NCI-H345 (cell line): ENCODE measurements at places on chromosomes 1 and 21.

GRCh38 chr1:211638689-211639101, 36.7 kb downstream of the NEK2 start:
- no peak for DNase-seq

DNA sequence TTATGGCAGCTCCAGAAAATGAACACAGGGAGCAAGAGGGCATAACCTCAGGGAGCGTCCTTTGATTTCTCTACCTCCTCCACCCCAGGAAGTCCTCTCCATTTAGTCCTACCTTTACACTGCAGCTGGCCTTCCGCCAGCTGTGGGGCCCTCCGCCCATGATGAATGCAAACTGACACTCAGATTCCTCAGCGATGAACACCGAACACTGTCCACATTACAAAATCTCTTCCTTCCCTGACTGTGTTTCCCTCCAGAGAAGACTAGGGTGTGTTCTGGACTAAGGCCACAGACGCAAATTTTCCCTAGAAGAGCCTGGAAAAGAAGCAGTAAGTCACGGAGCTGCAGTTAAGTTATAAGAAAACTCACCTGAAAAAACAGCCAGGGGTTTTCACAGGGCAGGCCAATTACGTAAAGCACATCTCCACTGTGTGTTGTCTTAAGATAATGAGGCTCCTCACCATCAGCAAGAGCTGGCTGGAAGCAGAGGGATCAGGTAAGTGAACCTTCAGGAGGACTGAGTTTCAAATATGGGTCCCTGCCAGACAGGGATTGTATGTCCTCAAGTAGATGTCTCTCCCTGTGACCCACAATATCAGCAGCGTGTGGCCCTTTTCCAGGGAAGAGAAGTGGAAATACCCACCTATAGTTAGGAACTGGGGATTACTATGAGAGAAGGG, 46.3 kb upstream of the ATP1B1 start:
- no peak for DNase-seq

DNA sequence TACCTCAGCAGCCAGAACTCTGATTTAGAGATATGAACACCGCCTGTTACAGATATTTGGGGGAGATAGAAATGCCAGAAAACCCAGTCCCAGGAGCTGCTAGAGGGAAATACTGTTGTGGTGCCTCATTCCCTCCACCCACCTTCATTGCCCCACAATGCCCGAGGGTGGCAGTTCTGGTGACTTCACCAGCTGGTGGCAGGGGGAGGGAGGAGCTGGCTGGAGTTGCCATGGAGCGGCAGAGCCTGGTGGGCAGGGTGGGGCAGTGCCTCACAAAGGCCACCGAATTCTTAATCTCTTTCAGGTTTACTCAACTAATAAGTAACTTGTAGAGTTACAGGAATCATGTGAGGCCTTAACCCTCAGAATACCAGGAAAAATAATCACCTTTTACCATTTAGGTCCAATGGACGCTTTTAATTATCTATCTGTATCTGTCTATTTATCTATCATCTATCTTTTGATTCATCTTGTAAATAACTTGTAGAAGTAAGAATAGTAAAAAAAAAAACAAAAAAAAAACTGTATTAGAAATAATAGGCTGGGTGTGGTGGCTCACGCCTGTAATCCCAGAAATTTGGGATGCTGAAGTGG, 11.7 kb upstream of the S100A11 start:
- no peak for DNase-seq

DNA sequence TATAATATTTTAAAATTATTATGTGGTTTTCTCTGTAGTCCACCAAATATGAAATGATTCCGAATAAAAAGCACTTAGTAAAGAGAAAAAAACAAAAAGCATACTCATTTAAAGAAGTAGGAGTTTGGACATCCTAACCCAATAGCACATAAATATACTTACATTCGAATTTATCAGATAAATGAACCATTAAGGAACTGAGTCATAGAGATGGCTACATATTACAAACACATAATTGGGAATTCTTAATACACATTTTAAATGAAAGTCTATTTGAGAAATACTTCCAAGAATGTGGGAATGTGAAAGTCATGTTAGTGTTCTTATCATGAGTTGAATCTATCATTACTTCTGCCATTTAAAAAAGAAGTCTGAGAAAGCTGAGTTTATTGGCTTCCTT, 75.0 kb downstream of the USP24 start:
- no peak for DNase-seq

DNA sequence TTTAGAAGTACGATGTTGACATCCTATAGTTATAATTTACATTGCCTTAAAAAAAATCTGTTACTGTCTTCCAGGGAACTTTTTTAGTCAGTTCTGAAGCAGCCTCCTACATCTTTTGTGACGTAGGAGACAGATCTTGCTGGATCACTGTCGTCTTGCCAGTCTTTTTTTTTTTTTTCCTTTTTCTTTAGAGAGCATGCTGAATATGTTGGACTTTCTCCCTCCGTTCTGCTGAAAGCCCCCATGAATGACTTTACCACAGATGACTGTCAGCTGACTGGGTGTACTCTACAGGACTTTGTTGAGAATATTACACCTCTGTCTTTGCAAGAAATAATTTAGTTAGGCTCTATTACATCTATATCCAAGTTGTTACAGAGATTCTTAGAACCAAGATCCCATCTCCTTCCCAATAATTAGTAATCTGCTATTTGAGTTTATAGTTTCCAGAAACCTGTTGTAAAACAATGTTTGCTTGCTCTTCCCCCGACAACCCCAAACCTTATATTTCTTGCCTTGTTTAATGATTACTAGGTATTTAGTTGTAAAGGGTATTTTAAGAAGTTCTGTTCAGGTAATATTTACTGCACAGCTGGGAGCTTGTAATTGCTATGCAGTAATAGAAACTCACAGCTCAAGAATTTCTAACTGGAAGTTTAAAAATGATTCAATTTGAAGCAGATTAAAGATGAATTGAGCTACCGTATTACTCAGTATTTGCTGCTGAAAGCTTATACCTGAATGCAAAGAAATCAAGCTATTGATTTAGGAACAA, 61.8 kb downstream of the RASAL2 start:
- no peak for DNase-seq

- DNase-seq = no peak
Measured at GRCh38 chr1:220045356-220046051, 801 bp downstream of the EPRS1 start.

GRCh38 chr1:113439277-113439670, 49.0 kb downstream of the MAGI3 start:
- no peak for DNase-seq

- no peak for DNase-seq
Measured at GRCh38 chr1:25027822-25028586, 97.9 kb upstream of the RUNX3 start.

DNA sequence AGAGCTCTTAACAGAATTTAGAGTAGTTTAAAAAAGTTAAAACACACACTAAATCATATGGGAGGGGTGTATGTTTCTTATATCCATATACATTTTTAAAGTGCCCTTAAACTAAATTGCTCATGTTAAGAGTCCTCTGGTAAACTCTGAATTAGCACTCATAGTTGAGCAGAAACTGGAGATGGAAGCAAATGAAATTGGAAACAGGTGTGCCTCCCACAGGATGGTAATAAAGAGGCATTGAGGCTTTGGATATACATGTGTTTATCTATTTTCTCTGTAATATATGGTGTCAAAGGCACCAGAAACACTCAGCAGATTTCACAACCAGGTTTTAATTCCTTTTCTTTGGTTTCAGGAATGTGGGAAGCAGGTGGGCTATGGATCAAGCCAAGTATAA, 188.6 kb downstream of the HS2ST1 start:
- DNase-seq = peak; percentile 39

- DNase-seq = no peak
Measured at GRCh38 chr21:28152732-28153131, 839.9 kb downstream of the LTN1 start.

DNA sequence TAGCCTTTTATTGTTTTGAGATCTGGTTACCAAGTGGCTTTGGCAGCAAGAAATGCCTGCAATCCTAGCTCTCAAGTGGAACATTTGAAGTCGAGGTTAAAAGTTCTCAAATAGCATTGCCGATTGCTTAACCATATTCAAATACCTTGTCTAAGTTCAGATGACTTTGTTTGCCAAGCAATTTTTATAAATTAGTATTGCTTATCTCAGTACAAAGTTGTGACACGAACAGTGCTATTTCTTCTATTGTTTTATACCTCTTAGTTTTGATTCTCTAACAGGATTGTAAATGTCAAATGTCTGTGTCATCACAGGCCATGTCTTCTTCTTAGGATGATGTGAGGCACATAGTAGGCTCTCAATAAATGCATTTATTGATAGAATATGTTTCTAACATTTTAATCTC, 633.3 kb downstream of the PTPRC start:
- DNase-seq = no peak

DNA sequence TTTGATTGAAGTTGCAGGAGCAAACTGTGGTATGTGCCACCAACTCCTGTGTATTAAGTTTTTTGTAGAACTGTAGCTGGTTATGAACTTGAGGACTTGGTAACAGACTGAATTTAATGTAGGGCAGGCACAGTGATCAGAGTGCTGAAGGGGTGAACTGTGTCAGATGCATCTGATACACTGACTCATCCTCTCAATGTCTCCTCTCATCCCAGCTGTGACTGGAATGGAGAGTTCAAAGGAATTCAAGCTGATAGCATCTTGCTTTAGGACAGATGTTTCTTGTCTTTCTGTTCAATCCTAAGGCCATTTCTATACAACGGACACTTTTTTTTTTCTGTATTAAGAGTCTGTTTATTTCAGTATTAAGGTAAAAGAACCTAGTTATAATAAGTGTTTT, 25.0 kb upstream of the GBP1 start:
- no peak for DNase-seq

DNA sequence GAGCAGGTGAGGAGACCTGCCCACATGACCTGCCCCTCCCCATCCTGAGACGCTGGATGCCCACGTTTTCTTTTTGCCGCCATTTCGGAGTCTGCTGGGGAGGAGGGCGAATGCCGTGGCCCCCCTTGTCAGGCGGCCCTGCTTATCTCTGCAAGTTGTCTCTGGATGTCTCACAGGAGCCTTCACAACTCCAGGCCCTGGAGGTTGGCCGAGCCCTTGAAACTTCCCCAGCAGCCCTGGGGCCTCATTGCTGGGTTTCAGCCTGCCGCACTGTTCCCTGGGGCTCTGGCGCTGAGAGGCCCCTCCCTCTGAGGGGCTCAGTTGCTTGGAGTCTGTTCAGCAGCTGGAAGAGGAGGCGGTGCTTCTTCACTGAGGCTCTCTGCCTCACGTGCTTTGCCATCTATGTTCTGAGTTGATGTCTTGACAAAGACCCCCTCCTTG, 29.8 kb upstream of the ZBTB21 start:
- DNase-seq = no peak

GRCh38 chr1:62625415-62625814, 28.1 kb downstream of the ANGPTL3 start:
- no peak for DNase-seq

DNA sequence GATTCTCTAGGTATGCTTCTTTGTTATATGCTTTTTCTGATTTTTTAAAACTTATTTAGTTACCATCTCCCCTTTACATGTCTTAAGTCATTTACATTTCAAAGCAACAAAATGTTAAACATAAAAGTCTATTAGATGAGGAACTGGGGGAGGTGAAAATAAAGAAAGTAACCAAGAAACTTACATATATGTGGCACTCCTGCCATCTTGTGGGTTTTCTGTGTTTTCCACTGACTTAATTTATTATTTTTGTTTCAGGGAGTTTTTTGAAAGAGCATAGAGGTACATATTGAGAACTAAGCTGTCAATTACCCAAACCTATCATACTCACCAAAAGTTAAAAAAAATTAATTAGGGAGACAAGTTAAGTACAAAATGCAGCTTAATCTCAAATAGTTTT, 1531.1 kb downstream of the MRPL39 start:
- DNase-seq = no peak

DNA sequence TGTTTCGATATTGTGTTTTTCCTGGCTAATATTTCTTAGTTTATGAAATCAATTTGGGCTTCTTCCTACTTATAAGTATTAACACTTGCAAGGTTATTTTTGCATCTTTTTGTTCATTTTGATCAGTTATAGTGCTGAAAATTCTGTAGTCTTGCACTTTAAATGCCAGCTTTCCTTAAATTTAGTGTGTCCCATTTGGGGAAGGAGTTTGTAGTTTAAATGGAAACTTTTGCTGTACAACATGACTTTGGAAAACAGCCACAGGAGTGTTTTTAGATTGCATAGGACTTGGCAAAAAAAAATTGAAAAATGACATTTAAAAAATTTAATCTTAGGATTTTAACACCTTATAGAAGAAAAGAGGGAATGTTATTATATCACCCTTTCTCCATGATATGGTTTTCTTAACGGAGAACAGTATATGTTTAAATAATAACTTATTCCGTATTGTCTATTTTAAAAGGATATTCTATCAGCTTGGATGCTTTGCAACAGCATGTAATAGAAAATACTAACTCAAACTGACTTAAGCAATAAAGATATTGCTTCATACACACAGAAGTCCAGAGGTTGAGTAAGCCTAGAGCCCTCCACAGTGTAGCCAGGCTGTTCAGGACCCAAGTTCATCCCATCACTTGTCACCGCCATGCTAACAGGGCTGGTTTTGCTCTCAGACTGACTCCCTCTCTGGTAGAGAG, 53.8 kb downstream of the LYPLAL1 start:
- DNase-seq = no peak

DNA sequence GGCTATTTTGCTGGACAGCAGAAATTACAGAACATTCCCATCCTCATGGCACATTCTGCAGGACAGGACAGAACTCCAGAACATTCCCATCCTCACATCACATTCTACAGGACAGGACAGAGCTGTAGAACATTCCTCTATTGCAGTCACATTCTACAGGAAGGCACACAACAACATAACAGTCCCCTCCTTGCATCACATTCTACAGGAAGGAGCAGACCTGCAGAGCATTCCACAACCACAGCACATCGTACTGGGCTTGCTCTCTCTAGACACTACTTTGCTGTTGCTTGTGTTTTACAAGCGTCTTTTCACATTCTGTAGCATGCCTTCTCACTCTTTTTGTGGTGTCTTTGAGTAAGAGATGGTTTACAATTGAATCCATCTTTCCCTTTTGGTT, 26.8 kb upstream of the ABCB10 start:
- DNase-seq = no peak

GRCh38 chr1:172390301-172390682, 30.2 kb upstream of the C1orf105 start:
- no peak for DNase-seq

GRCh38 chr1:244273845-244274619, 177.7 kb downstream of the ADSS2 start:
- no peak for DNase-seq

- DNase-seq = no peak
Measured at GRCh38 chr1:63601061-63601460, 7.8 kb downstream of the PGM1 start.
